B cell (primary cell): ENCODE measurements at places on chromosomes 2 and 18. TPM values are rescaled to one million over a fixed set of nuclear protein-coding genes. Genes with fewer than 3 reads are reported as not detected.

- no peak for DNase-seq
These were observed 395.2 kb downstream of the TGIF1 start for GRCh38 chr18:3845161-3845560.

The LAMA1 gene
- total RNA-seq: not detected in 2 replicates

The PSD4 gene
- total RNA-seq: 203 and 217 TPM in 2 replicates

The IL1F10 gene
- total RNA-seq: not detected in 2 replicates

The C2orf66 gene
- not detected in 2 replicates for total RNA-seq

- DNase-seq: no peak
These were observed 41.4 kb upstream of the ID2 start for GRCh38 chr2:8640498-8640897.

GRCh38 chr18:33733376-33733775 lies 155.4 kb downstream of the ASXL3 start:
- no peak for DNase-seq

DNA sequence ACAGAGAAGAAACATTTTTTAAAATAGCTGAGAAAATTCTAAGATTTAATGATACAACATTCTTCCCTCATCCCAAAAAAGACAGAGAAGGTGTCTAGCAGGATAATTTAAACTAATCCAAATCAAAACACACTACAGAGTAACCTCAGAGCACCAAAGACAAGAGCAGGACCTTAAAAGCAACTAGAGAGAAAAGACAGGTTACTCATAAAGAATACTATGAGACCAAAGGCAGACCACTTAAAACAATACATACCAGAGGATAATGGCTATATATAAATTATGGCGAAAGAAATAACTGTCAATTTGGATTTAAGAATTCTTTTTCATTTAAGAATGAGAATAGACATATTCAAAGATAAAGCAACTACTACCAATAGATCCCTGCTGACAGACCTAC lies 40.0 kb downstream of the HDLBP start:
- DNase-seq: no peak

DNA sequence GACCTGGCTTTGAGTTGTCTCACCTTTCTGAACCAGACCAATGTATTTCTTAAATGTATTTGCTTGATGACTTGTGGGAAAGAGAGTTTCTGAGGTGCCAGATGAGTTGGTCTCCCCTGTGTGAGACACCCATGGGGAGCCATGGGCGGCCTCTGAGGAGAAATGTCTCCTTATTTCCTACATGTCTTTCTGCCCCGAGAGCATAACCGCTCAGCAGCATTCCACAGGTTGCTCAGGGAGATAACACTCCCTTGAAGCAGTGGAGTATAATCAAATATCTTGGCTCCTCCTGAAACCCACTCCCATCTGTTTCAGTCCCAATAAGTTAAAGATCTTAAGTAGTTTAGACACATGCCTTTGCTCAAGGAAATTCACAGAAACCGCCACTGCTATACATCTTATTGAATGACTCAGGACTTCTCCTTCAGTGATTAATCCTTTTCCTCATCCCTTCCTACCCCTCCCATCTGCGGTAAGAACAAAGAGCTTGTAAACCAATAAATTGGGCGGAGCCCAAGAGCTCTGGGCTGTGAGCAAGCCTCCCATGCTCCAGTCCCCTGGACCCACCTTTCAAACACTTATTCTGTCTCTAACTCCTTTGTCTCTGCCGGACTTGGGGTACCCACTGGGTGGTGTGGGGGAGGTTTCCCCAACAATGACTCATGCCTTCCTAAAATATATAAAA lies 285.5 kb upstream of the LRRTM4 start:
- no peak for DNase-seq

The DLGAP1 gene
- total RNA-seq: 0.07 and 0.15 TPM in 2 replicates

GRCh38 chr18:45506951-45507350 lies 108.3 kb upstream of the SLC14A2 start:
- no peak for DNase-seq

- DNase-seq: no peak
These were observed 297.9 kb upstream of the MMADHC start for GRCh38 chr2:149885468-149885867.

The LHCGR gene
- total RNA-seq: not detected in 2 replicates

GRCh38 chr2:105455488-105456003 lies 56.7 kb upstream of the FHL2 start:
- no peak for DNase-seq

The TUBB8B gene
- total RNA-seq: 0.49 and 0.95 TPM in 2 replicates

DNA sequence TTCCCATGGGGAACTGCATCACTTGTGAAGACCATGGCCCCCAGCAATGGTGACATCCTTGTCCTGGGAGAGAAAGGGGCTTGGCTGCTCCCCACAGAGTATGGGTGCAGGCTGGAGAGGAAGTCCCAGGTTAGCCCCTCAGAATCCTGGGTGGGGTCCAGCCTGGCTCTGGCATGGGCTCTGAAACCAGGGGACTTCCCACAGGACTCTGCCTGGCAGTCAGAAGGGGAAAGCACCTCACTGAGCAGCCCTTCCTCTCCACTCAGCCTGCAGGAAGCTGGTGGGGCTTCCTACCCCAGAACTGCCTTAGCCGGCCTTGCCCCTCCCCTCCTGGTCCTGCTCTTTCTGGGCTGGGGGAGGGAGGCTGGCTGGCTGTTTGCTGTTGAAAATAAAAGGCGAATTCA lies 3.7 kb downstream of the NEURL3 start:
- DNase-seq: peak; percentile 46
